Thyroid gland (tissue), 4 donors: ENCODE measurements at places on chromosomes 11 and 22. TPM values are rescaled to one million over a fixed set of nuclear protein-coding genes. Genes with fewer than 3 reads are reported as not detected.

CASP5 gene
- total RNA-seq, result not detected

CBLIF gene
- not detected for total RNA-seq

IGF2 gene
- 22.7 TPM for total RNA-seq

INS gene
- total RNA-seq, result not detected

C11orf97 gene
- total RNA-seq, result not detected

C11orf42 gene
- total RNA-seq, result not detected

GP1BB gene
- total RNA-seq, result 6.6 TPM

CBX6 gene
- 111 TPM for total RNA-seq

LINC01488 gene
- not detected for total RNA-seq

DNA sequence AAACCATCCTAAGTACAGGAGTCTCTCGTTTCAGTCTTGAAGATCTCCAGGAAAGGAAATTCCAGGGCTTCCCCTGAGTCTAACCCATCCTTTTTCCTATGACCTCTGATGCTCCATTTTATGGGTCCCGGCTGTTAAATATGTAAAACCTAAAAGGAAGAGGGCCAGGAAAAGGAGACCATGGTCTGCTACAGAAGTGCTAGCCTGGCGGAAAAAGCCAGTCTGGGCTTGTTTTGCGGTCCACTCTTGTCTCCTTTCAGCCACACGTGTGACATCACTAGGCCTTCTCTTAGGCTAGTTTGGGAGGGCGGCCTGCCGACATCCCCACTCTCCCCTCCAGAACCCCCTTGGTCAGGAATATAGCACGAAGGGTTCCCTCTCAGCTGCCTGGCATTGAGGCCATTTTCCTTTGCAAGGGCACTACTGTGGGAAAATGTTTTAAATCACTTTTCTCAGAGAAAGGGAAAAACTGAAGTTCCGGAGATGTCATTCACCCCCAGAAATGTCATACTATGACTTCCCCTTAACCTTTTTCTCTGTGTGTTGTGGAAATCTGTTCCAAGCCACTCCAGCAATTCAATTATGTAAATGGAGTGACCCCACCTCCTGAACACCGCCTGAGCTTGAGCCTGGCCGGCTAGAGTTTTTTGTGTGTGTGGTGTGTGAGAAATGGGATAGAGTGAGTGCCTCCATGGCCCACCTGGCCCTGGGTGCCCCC, 86.9 kb downstream of the UBASH3B start:
- H3K4me3 ChIP-seq, result no peak overlapping the region
- H3K4me1 ChIP-seq, result peaks cover 6% of the 10 kb centered on the region
- H3K27me3 ChIP-seq, result no peaks in the 10 kb centered on the region
- H3K27ac ChIP-seq, result no peak overlapping the region
- no peaks in the 10 kb centered on the region for H3K36me3 ChIP-seq
- no peak for DNase-seq

- DNase-seq, result no peak
- no peak overlapping the region for H3K27ac ChIP-seq
- H3K27me3 ChIP-seq, result no peaks in the 10 kb centered on the region
- H3K4me3 ChIP-seq, result no peak overlapping the region
Observed at GRCh38 chr11:109062445-109062844, 359.5 kb upstream of the C11orf87 start.

GRCh38 chr11:117720061-117720511, 76.9 kb downstream of the DSCAML1 start:
- no peak overlapping the region for H3K27ac ChIP-seq
- H3K4me1 ChIP-seq, result peaks cover 34% of the 10 kb centered on the region
- H3K4me3 ChIP-seq, result no peak overlapping the region
- no peaks in the 10 kb centered on the region for H3K27me3 ChIP-seq

DNA sequence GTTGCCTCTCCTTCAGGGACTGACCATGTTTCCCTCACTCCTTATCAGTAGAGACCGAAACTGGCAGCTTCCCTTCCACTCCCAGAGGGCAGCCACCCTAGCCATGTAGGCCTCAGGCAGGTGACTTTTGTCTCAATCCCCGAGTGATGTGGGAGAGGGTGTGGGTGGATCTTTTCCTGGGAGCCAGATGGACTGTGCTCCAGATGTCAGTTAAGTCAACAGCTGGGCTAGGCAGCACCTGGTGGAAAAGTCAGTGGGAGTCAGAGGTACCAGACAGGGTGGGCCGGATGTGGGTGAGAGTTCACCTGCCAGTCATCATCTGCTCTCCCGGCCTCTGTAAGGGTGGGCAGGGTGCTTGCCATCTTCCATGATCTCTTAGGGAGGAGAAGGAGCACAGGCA, 1.9 kb downstream of the BANF1 start:
- no peak overlapping the region for H3K4me3 ChIP-seq
- H3K36me3 ChIP-seq, result peaks cover 23% of the 10 kb centered on the region
- H3K4me1 ChIP-seq, result peaks cover 25% of the 10 kb centered on the region
- DNase-seq, result no peak

DNA sequence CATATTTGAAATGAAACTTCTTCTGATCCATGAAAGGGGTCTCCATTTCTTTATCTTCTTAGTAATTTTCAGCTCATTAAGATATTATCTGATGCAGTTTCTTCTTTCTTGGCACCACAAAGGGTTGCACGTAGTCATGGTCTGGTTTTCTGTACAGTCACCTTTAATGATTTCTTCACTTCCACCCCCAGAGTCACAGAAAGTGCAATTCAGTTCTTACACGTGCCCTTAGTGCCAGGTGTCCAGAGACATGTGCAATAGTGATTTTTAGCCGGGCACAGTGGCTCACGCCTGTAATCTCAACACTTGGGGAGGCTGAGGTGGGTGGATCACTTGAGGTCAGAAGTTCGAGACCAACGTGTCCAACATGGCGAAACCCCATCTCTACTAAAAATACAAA, 202.8 kb upstream of the MTNR1B start:
- H3K4me3 ChIP-seq, result no peak overlapping the region
- no peak for DNase-seq
- no peaks in the 10 kb centered on the region for H3K36me3 ChIP-seq

DNA sequence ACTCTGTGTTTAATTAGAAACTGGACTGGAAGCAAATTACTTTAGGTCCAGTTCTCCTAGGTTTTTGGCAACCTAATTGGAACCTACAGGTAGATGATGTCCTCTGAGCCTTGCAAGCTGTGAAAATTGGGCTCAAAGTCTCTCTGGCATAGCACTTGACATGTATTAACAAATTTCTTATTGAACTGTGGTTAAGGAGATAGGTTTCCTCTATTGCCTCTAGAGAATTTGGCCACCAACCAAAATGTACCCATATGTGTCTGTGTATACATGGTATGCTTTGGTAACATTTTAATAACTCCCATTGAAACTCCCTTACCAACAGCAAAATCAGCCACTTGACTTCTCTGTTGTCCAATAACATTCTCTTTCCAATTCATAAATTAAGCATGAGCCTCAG, at the start of gene OR4D10:
Gene OR4D10 (plus strand): TSS at position 301 of the 400 bp plus-strand sequence. CDS start 4,115 bp downstream, outside the sequence.
- DNase-seq, result no peak
- H3K27ac ChIP-seq, result no peak within 1 kb of the TSS
- H3K27me3 ChIP-seq, result no peaks in the 10 kb centered on the region
- no peak within 1 kb of the TSS for H3K4me3 ChIP-seq
- H3K4me1 ChIP-seq, result no peaks in the 10 kb centered on the region
- no peaks in the 10 kb centered on the region for H3K36me3 ChIP-seq

DNA sequence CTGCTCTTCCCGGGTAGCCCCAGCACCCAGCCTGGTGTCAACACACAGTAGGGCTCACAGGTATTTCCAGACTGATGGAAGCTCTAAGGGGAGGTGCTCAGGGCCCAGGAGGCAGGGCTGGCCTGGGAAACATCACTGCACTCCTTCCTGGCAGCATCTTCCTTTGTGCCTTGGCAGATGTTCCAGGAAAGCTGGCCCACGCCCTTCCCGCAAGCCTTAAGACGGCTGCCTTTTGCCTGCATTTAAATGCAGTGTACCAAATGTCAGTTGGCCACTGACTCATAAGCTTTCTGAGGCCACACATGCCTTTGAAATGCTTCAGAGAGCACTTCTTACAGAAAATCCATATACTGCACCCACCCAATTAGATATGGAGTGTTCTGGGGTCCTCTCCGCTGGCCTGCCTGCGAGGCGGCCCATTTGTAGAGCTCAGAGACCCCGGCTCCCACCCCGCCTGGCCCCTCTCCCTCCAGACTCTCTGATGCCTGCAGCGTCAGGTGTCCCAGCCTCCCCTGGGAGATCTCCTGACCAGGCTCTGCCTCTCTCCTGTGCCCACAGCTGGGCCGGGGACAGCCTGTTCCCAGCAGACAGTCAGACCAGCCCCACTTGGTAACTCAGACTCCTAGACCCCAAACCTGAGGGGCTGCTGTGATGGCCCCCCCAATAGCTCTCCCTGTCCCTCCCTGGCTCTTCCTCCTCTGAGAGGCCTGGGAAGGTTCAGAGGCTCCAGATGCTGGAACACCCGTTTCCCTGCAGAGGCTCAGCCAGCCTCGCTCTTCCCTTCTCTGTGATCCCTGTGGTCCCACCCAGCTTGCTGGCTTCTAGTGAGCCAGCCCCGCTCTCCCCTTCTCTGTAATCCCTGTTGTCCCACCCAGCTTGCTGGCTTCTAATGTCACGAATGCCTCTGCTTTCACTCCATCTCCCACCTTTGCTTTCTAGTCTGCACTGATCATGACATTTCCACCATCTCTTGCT, 47.6 kb upstream of the THY1 start:
- no peak overlapping the region for H3K4me3 ChIP-seq
- H3K36me3 ChIP-seq, result no peaks in the 10 kb centered on the region
- no peak for DNase-seq
- H3K27me3 ChIP-seq, result no peaks in the 10 kb centered on the region
- H3K4me1 ChIP-seq, result no peaks in the 10 kb centered on the region

DNA sequence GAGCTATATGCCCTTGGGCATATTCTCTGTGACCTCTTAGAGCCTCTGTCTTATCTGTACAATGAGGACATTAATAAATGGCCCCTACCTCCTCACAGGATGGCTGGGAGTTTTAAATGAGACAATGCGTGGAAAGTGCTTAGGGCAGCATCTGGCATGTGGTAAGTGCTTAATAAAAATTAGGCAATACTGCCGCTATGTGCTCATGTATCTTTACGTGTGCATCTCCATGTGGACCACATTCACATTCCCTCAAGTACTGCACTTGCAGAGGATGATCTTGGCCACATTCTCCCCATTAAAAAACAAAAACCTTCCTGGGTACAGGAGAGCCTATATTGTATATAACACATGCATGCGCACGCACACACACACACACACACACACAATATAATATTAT, 19.1 kb upstream of the BSX start:
- no peak for DNase-seq
- H3K4me1 ChIP-seq, result no peaks in the 10 kb centered on the region
- no peak overlapping the region for H3K4me3 ChIP-seq
